ENCODE measurements at places on chromosomes 12 and 14. TPM values are rescaled to one million over a fixed set of nuclear protein-coding genes. Genes with fewer than 3 reads are reported as not detected.

Gene NTN4
- 0.47 TPM for total RNA-seq

Gene AQP5
- total RNA-seq: not detected

Gene ESPL1
- 0.20 TPM for total RNA-seq

Gene SERPINA5
- not detected for total RNA-seq

Gene TCL1B
- not detected for total RNA-seq

Gene GLTP
- 24.8 TPM for total RNA-seq

Gene KRT79
- total RNA-seq: not detected

Gene SLC25A21
- total RNA-seq: not detected

Gene KLRF1
- not detected for total RNA-seq

DNA sequence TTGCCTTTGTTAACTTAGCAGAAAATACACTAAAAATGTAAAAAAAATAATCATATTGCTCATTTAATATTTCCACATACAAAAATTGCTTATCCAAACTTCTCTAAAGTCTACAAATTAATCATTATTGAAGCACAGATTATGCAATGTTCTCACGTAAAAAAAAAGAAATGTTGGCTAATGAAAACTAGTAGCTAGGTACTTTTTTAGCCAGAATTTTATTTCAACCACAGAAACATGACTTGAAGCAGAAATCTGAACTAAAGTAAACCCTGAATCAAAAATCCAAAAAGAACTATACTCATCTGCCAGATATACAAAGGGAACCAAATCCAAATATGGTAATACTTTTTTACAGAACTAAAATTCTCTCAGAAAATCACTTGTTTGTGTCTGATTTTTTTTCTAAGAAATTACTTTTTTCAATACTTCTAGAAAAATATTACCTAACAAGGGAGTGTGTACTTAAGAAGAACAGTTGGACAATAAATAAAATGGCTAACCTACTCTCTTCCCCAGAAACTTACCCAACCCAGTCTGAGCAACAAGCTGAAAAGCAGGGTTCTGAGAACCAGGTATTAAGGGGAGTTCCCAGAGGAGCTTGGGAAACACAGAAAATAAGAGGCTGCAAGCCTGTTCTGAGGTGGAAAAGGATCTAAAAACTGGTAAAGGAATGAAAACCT lies 78.4 kb upstream of the RAP1B start:
- DNase-seq: no peak

DNA sequence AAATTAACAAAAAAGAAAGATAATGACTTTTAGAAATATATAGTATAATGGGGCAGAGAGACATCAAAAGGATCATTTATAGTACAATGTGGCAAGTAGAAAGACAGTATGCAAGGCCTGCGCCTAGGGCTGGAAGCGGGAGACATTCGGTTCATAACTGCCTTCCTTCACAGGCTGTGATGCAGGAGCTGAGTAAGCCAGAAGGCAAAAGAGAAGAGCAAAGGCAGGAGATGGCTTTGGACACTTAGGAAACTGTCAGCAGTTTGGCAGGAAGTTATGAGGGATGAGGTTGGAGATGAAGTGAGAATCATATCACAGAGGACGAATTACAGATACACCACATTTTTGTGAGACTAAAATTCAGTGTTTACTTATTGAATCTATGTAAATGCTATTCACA lies 97.8 kb downstream of the EPS8 start:
- no peak for DNase-seq

DNA sequence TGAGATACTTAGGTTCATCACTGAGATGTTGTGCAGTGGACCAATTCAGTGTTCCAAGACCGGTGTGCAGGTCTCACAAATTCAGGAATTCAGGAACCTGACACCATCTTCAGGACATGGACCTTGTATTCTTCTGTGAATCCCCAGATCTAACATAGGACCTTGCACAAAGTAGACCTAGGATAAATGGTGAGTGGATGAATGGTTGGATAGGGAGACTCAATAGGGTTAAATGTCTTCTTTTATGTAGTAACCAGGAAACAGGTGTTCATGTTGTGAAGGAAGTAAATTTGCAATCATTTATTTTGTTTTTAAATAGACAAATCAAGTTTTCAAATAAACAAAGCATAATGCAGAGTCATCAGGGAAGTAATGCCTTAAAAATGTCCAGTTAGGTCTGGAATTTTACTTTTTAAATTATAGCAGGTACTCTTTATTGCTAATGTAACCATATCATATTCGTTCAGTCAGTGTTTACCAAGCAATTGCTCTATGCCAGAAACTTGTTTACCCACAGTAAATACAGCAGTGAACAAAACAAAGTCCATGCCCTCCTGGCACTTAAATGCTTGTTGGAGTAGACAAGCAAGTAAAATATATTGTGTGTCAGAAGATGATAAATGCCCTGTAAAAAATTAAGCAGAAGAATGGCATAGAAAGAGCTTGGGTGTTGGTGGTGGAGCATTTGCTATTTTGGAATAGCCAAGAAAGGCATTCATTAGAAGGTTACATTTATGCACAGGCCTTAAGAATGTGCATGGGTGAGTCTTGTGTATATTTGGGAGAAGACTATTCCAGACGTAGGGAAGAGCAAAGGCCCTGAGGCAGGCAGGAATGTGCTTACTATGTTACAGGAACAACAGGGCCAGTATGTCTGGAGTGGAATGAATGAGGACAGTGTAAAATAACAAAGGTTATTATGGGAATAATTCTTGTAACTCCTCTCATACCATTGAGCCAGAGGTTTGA lies 26.3 kb downstream of the RXYLT1 start:
- no peak for DNase-seq

GRCh38 chr14:104843442-104844305 lies 21.4 kb upstream of the CEP170B start:
- DNase-seq: no peak

GRCh38 chr12:27468241-27468640 lies 21.7 kb downstream of the SMCO2 start:
- DNase-seq: no peak

- DNase-seq: no peak
These were observed 306.3 kb downstream of the APAF1 start for GRCh38 chr12:98951406-98951805.

DNA sequence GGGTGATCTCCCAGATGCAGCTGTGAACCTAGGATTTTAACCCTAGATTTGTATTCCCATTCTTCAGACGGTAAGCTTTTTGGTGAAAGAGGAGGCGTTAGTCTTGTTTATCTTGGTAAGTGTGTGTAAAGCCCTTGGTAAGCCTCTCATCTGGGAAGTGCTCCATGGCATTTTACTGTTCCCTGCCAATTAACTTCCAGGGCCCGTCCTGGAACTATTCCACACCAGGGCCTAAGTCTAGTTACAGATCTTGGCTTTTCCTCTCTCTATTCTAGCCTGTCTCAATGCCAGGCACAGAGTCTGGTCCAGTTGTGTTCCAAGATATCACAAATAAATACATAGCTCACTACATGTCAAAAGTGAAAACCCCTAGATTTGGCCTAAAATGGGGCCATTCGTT lies 42.4 kb downstream of the YEATS4 start:
- DNase-seq: no peak

- DNase-seq: no peak
These were observed 357.2 kb downstream of the SEC23A start for GRCh38 chr14:38745861-38746260.

GRCh38 chr12:129610601-129611120 lies 293.2 kb downstream of the TMEM132D start:
- DNase-seq: no peak

GRCh38 chr12:128609861-128610260 lies 213.9 kb downstream of the SLC15A4 start:
- no peak for DNase-seq

DNA sequence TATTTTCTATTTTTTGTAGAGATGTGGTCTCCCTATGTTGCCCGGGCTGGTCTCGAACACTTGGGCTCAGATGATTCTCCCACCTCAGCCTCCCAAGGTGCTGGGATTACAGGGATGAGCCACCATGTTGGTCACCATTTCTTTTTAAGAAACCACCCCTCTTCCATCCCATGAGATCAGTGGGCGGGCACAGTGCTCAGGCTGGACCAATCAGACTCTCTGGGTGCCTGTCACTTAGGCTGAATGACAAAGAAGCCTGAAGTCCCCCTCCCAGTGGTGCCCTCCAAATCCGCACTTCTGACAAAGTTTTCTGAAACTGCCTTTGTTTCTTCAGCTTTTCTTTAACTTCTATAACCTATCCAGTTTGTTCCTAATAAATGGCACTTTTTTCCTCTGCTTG lies 48.2 kb downstream of the CALM1 start:
- DNase-seq: no peak

GRCh38 chr14:68787092-68787992 lies 5.5 kb downstream of the ZFP36L1 start:
- DNase-seq: peak; percentile 39

GRCh38 chr12:28025821-28026505 lies 53.4 kb upstream of the PTHLH start:
- no peak for DNase-seq

- DNase-seq: no peak
These were observed 446.9 kb downstream of the ATP23 start for GRCh38 chr12:58388261-58388660.

- no peak for DNase-seq
These were observed 2.6 kb downstream of the ARF6 start for GRCh38 chr14:49895480-49895879.

DNA sequence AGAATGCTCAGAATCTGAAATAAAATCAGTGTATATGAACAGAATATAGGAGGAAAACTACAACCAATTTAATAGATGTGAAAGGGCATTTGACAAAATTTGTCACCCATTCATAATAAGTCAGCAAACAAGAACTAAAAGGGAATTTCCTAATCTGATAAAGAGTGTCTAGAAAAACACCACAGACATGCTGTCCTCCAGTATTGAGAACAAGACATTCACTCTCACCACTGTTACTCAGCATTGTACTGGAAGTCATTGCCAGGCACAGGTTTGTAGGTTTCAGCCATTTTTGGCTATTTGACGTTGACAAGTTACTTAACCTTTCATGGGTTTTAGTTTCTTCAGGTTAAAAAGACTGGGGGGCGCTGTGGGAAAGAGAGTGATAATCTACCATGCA lies 13.2 kb downstream of the EIF2S1 start:
- DNase-seq: no peak

DNA sequence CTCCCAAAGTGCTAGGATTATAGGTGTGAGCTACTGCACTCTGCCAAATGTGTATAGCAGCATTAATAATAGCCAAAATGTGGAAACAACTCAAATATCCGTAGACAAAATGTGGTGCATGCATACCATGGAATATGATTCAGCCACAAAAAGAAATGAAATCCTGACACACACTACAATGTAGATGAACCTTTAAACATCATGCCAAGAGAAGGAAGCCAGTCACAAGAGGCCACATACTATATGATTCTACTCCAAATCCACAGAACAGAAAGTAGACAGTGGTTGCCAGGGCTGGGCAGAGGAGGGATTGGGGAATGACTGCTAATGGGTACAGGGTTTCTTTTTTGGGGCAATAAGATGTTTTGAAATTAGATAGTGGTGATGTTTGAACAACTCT lies 7.7 kb upstream of the TMED2 start:
- DNase-seq: no peak

GRCh38 chr14:99454246-99454645 lies 26.4 kb downstream of the SETD3 start:
- no peak for DNase-seq

GRCh38 chr12:131425112-131426075 lies 285.5 kb upstream of the SFSWAP start:
- DNase-seq: no peak

DNA sequence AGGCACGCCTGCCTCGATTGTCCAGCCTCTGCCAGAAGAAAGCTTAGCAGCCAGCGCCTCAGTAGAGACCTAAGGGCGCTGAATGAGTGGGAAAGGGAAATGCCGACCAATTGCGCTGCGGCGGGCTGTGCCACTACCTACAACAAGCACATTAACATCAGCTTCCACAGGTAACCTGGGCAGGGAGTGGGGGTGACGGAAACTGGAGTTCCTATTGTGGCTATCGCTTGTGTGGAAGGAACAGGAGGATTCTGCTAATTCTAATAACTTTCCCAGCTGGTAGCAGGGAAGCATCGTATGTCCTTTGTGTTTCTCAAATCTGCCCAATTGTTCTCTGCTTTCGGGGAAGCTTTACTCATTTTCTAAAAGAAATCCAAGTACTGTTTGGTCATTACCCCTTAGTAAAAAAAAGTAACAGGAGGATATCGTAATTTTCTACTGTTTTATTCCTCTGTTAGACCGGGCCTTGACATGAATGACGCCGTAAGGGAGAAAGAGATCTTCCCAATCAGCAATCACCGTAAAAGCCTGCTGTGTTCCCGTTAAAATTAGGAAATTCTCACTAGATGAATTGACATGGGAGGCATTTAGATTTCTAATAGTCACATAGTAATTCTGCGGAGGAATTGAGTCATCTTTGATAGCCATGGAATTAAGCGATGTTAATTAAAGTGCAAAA lies 449 bp downstream of the THAP2 start:
- no peak for DNase-seq

GRCh38 chr14:67526676-67527459 lies 6.2 kb upstream of the PLEKHH1 start:
- no peak for DNase-seq

- no peak for DNase-seq
These were observed 31.0 kb downstream of the GNPTAB start for GRCh38 chr12:101799774-101800173.

Measured in CD4-positive, alpha-beta T cell (primary cell).